Fibroblast of lung (primary cell): ENCODE measurements at places on chromosomes 5 and 9.

DNA sequence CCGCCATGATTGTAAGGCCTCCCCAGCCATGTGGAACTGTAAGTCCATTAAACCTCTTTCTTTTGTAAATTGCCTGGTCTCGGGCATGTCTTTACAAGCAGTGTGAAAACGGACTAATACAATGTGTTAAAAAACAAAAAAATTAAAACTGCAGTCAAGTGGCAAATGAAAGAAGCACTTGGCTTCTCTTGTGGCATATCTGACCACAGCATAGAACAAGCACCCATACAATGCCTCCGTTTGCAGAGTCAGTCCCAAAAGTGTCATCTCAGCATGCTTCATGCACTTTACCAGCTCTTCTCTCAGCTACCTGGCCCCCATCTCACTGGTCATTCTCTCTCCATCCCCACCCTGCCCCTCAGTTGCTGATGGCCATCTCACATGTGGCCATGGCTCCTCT lies 51.1 kb upstream of the DAPK1 start:
- DNase-seq: no peak

- peak; percentile 94 for DNase-seq
These were observed 34.4 kb downstream of the MAP1B start for GRCh38 chr5:72141440-72142355.

GRCh38 chr5:75662061-75662460 lies 50.8 kb downstream of the ANKDD1B start:
- no peak for DNase-seq

DNA sequence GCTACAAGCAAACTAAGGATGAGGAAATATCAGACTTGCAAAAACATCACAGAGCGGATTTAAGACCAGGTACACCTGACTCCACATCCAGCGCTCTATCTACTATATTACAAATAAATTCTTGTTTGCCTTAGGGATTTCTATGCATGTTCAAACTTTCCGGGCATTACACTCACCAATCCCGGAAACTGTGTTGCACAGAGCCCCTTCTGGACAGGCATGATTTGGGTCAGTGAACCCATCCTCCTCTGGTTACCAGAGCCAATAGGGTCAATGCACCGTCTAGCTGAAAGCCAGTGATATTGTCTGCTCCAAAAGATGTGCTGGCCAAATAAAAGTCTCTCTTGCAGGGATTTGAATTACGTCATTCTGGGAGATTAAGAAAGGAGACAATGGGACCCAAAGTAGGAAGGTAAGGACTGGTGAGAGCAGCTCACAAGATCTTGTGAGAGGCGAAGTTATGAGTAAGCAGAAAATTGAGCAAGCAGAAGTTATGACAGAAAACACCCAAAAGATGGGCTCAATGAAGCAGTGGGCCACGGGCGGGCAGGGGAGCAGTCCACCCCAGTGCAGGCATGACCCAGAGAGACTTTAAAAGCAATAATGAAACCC lies 155.8 kb upstream of the RAI14 start:
- no peak for DNase-seq

DNA sequence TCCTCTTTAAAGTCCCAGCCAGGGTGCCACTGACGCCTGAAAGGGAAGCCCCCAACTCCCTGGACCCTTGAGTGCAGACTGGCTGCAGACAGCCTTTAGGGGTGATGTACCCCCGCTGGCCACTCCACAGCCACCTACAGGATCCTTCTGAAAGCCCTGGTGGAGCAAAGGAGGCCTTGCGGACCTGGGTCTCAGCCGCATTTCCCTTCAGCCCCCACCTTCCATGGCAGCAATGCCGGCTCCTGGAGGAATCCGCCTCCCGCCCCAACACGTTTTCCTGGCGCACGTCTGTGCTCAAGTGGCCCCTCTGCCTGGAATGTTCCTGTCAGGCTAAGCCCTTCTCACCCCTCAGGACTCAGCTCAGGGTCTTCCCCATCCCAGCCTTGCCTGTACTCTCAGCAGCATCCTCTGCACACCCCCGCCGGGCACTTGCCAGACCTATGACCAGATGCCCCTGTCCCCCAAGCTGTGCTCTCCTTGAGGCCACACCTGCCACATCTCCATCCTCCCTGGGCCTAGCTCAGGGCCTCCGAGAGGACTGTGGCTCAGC lies 134.1 kb upstream of the RAPGEF1 start:
- no peak for DNase-seq

DNA sequence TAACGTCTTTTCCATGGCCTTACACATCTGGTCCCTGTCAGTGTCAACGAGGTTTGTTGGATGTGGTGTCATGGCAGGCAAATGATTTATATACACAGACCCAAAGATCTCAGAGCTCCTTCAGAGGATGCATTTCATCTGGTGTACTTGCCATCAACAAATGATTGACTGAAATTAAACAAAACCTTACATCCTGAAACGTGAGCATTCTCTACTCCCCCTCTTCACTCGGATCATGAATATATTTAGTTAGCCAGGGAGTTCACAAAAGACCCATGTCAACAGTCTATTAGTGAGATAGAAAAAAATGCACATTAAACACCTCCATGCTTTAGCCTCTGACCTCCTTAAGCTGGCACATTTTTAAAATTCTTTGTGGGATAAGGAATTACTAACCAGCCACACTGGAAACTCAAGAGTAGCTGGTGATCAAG lies 215.6 kb downstream of the EFNA5 start:
- DNase-seq: peak; percentile 33

DNA sequence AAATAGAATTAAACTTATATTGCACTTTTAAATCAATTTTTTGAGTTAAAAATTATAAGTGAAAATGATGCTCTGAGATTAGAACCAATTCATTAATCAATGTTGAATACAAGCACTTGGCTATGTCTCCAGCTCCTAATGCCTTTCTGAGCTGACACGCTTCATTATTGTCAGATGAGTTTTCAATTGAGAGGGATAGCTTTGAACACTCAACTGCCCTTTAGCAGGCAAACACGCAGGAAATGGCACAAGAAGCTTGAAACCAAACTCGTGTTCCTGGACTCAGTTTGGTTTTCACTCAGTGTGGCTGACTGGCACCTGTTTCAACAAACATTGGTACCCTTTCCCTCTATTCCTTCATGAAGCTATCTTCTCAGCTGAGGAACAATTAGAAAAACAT lies 109.8 kb downstream of the MCTP1 start:
- no peak for DNase-seq

DNA sequence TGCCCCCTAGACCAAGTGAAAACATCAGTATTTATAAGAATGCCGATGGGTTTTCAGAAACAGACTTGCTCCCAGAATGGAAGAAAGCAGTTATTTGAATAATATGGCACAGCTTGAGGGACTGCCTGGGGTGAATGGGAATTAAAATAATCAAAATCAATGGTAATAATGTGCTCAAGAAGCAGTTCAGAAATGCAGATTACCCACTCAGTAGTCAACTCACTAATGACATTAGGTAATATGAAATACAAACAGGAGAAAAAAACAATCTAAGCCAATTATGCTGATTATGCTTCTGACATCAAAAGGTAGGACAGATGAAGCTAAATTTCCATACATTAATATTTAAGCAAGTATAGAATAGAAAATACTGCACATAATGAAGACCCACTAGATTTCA lies 179.3 kb downstream of the ENC1 start:
- DNase-seq: no peak

DNA sequence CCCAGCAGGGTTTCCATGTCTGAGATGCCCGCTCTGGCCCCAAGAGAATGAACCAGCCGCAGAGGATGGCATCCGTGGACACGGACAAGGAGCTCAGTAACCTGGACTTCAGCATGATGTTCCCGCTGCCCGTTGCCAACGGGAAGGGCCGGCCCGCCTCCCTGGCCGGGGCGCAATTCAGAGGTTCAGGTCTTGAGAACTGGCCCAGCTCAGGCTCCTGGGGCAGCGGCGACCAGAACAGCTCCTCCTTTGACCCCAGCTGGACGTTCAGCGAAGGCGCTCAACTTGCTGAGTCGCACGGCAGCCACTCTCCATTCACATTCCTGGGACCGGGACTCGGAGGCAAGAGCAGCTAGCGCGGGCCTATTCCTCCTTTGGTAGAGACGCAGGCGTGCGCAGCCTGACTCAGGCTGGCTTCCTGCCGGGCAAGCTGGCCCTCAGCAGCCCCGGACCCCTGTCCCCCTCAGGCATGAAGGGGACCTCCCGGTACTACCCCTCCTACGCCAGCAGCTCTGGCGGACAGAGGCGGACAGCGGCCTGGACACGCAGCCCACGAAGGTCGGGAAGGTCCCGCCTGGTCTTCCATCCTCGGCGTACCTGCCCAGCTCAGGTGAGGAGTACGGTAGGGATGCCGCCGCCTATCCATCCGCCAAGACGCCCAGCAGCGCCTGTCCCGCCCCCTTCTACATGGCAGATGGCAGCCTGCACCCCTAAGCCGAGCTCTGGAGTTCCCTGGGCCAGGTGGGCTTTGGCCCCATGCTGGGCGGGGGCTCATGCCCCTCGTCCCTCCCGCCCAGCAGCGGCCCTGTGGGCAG lies 74.4 kb downstream of the INSL6 start:
- DNase-seq: no peak

DNA sequence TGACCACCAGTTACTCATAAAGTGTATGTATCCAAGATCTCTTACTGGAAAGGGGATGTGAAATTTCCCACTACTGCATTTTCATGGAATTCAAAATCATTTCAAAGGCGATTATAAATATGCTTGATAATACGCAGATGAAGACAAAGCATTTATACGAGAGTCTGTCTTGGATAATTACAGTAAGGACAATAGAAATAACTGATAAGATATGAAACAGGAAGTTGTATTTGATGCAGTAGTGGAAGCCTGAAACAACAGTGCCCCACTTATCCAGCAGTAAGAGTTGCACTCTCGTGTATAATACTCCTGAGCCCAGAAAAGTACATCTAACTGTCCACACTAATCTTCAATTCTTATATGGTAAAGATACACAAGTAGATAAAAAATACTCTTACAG lies 188.7 kb upstream of the POU5F2 start:
- DNase-seq: no peak

DNA sequence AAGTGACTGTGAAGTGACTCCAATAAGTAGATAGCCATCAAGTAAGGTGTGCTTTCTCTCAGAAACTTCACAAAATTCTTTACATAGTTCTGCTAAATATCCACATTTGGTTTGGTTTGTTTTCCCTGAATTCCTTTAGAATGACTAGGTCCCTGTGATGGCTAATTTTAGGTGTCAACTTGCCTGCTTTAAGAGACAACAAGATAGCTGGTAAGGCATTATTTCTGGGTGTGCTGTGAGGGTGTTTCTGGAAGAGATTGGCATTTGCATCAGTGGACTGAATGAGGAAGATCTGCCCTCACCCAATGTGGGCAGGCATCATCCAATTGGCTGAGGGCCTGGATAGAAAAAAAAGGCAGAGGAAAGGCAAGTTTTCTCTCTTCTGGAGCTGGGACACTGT lies 8.3 kb upstream of the PTBP3 start:
- no peak for DNase-seq

DNA sequence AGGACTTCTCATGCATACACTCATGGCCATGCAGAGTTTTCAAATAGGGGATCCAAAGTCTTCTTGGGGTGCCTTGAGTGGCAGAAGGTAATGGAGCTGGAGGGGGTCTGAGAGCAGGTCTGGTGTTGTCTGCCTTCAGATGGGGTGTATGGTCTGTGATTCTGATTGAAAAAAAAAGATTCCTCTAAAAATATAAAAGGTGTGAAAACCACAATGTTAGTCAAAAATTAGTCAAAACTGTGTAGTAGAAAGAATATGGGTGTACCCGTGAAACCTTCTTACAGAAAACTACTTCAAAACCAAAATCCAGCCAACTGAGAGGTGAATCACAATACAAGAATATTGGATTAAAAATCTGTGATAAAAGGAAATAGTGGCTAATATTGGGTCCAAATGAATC lies 20.1 kb downstream of the DOCK2 start:
- no peak for DNase-seq

GRCh38 chr9:132048201-132048600 lies 31.5 kb downstream of the MED27 start:
- DNase-seq: peak; percentile 32

DNA sequence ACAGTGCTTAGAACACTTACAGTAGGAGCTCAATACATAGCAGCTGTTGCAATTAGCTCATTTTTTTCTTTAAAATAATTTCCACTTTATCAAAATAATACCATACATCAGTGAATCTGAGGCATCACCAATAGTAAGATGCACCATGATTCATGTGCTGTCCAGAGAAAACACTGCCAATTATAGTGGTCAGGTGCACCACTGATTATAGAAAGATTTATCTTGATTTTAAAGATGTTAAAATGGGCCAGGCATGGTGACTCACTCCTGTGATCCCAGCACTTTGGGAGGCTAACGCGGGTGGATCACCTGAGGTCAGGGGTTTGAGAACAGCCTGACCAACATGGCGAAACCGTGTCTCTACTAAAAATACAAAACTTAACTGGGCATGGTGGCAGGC lies 39.4 kb downstream of the NAIF1 start:
- no peak for DNase-seq

DNA sequence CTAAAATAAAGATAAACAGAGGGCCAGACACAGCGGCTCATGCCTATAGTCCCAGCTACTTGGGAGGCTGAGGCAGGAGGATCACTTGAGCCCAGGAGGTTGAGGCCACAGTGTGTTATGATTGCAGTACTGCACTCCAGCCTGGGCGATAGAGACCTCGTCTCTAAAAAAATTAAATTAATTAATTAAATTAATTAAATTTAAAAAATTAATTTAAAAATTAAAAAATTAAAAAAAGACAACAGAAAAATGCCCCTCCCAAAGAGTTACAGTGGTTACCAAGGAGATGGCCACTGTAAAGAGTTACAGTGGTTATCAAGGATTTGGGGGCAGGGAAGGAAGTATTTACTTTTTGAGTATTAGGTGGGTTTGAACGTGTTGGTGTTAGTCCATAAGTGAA lies 38.3 kb downstream of the CDC14B start:
- no peak for DNase-seq

- DNase-seq: no peak
These were observed 5.2 kb upstream of the FCN1 start for GRCh38 chr9:134922932-134923240.

DNA sequence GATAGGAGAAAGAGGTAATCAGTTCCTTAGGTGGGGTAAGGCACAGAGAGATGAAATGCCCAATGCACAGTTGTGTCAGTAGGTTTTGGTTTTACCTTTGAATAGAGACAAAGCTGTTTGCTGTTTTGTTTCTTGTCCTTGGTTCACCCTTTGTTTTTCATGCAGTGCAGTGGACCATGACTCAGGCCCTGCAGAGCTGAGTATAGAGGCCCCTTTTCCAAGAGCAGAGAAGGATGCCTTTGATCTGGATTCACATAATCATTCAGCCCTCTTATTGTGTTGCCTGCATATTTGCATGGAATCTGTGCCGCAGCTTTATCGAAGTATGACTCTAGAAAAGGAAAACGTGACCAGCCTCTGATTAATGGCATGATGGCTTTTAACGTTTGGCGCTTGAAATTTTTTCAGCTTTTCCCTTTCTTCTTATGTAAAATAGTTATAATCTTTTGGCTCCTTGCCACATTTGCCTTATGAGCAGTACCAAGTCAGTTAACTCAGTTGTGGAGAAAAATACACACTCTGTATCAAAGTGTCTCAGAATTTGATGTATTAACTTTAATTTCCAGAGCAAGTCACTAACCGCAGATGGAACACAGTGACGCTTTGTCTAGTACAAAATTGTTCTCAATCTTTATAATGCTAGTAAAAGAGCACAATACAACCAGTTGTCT lies 197.6 kb downstream of the KDM4C start:
- DNase-seq: peak; percentile 88

GRCh38 chr5:146193285-146193684 lies 10.1 kb upstream of the RBM27 start:
- no peak for DNase-seq
